NCI-H1417 treated with DMSO at 0.1 percent for 48 hours (cell line): ENCODE measurements at places on chromosomes 4 and X.

DNA sequence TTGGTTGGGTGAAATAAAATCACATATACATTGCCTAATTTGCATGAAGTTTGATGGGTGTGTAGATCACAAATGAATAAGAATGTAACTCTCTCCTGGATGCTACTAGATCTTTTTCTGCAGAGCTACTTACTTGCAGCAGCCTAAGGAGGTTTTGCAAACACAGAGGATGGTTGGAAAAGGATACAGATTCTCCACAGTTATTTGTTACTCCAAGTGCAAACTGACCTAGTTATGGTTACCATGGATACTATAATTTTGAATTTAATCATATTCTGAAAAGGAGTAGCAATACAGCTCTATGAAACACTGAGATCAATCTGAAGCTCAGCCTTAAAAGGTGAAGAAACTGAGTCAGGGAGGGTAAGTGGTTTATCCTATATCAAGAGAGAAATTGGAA lies 9.1 kb upstream of the ARHGEF38 start:
- DNase-seq = no peak

DNA sequence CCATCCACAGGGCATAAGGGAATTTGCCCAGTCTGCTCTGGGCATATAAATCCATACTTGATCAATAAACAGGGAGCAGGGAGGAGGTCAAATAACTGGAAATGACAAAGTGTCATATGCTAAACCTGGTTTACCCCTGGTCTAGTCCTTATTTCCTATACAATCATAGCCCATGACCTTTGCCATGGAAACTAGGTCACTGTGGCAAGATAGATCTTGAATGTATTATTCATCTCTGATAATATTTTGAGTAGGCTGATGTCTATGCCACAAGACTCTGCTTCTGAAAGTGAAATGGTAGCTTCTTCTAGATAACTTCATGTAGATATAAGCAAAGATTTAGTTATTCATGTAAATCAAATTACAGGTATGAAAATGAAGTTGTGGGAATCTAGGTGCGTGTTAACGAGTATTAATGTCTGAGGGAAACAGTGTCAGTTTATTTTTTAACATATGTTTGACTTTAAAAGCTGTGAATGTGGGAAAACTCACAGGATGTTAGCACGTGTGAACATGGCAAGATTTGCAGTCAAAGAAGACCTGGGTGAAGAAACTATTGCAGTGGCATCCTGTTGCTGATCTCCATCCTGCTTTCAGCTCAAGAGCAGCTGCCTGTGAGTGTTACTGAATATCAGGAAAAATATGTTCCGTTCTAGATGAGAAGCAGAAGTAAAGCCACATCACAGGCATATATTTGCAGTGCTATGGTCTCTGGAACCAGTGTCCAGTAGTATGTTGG lies 81.8 kb upstream of the NDP start:
- no peak for DNase-seq

GRCh38 chr4:57090079-57090478 lies 20.1 kb downstream of the IGFBP7 start:
- no peak for DNase-seq

DNA sequence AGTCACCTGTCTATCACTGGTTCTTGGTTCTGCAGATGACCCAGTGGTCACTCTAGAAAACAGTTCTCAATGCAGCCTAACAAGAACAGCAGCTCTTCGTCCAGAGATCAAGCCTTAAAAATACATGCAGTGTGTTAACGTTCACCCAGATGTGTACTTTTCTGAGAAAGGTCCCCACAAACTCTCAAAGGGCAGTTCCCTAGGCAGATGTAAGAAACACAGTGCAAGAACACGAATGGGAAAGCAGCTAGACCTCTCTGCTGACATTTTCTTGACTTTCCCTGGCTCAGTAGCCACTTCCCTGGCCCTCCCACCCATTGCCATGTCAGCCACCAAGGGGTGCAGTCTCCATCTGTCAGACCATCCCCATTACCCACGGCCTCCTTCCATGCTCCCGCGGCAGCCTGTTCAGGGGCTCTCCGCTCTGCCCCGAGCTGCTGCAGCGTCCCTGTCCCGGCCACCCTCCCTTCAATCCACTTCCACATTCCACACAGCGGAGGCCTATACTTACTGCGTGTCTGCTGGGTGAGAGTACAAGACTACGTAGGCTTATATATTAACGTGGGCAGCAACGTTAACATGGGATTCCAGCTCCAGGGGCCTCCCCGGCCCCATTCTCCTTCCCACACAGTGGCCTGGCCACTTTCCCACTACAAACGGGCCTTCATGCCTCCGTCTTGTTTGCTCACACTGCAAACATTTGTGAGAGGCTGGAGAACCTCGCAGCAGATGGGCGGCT lies 34.3 kb downstream of the IRF2 start:
- DNase-seq = no peak

GRCh38 chrX:118552121-118552900 lies 56.7 kb downstream of the DOCK11 start:
- DNase-seq = no peak

- DNase-seq = no peak
Observed at GRCh38 chr4:155489271-155489670, 112.5 kb upstream of the MAP9 start.

DNA sequence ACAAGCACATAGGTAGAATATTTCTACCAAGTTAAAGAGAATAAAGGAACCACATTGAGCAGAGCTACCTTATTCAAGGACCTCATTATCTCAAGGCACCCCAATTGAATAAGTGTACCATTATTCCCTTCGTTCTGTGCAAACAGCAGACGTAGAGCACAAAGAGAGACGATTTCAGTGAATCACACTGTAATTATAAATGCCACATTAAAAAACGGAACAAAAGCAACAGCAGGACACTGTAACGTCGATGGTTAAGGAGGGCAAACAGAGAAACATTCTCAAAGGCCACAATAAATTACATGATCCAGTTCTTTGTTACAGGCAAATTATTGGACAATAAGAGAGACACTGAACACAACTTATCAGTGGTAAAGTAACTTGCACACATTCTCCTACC lies 644.1 kb upstream of the TENM3 start:
- peak; percentile 94 for DNase-seq

GRCh38 chrX:97399400-97399799 lies 515.7 kb downstream of the RPA4 start:
- no peak for DNase-seq

DNA sequence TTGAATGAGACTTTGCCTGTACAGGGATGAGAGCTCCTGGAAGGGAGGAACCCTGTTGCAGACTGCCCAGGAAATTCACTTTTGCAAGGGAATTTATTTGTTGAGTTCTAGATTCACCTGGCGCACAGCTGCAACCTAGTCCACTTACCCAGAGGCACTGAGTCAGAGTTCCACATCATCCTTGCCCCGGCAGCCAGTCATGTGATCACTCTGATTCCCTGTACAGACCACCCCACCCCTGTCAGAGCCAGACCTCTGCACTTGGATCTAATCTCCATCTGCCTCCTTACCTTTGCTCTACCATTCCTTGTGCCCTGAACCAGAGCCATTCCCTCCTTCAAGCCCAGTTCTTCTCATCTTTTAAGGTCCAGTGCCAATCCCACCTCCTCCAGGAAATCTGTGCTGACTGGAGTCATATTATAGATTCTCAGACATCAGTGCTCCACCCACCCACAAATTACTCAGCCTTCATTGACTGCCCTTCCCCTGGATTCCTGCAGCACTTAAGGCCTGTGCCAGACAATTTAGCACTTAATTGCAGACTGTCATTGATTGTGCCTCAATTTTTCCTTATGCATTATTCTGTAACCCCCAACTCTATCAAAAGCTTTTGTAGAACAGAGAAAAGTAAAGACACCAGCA lies 84.1 kb upstream of the MAGEA4 start:
- DNase-seq = no peak

DNA sequence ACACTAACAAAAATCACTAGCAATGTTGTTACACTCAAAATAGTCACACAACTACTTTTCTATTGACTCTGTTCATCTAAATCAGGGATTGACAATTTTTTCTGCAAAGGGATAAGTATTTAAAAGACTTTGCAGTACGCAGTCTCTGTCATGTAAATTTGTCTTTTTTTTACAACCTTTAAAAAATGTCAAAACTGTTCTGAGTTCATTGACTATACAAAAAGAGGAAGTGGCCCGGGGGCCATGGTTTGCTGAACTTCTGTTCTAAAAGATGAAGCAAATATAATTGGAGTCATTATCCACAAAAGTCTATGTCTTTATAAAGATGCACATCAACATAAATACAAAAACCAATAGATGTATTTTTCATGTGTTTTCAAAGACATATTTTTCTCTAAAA lies 1310.3 kb downstream of the RPA4 start:
- DNase-seq = no peak

DNA sequence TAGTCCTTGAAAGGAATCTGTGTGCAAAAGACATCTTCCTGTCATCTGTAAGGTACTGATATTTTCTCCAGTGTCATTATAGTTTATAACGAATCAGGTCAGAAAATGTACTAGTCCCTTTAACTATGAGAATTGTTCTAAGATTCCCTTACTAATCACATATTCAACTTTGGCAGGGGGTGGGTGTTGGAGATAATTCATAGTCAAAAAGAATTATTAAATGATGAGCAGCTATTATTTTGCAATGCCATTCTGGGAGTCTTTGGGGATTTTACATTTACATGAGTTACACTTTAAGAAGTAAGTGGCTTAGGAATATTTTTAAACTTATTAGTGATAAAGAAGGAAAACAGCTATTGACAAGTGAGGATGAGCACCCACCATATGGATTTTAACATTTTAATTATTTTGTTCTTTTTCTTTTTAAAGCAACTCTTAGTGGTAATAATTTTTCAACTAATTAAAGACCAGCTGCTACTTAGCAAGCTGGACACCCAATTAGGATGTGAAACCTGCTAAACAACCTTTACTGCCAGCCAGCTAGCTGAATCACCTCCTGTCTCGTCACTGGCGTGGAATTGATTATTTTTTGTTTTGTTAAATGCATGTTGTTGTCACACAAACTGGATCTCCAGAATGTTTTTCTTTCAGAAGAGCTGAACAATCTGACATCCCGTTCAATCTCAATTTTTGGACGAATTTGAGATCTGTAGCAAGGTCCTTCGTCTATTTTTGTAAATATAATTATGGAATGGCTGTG lies 219.2 kb downstream of the ARAP2 start:
- peak; percentile 25 for DNase-seq

- DNase-seq = no peak
Observed at GRCh38 chrX:24513416-24513815, 48.3 kb downstream of the PDK3 start.

- no peak for DNase-seq
Observed at GRCh38 chr4:7876201-7876875, 63.3 kb downstream of the AFAP1 start.

- DNase-seq = no peak
Observed at GRCh38 chr4:54392479-54392878, 163.4 kb downstream of the PDGFRA start.

GRCh38 chr4:112735474-112735951 lies 98.6 kb downstream of the LARP7 start:
- no peak for DNase-seq

DNA sequence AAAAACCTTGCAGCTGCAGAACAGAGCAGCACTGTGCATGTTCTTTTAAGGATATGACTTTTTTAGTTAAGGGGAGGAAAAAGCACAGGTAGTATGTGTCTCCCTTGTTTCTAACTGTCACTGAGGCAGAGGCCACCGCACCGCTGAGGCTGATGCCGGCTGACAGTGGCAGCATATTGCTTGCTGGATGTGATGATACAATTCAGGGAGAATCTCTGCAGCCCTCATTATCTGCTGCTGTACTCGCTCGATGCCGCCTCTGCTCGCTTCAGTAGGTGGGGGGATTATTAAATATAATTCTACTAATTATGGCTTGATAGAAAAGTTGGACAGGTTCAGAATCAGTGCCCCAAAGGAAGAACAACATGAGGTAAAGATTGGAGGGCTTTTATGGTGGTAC lies 378.8 kb upstream of the NOCT start:
- no peak for DNase-seq

GRCh38 chrX:49171752-49172279 lies at the start of gene PLP2:
TSS of gene PLP2 (plus strand) at chrX:49171898. CDS start at chrX:49172001, 103 bp downstream.
- DNase-seq = no peak

- DNase-seq = no peak
Observed at GRCh38 chr4:76688619-76689144, 209.3 kb downstream of the SOWAHB start.
